ENCODE measurements at places on chromosomes 6 and 20.

DNA sequence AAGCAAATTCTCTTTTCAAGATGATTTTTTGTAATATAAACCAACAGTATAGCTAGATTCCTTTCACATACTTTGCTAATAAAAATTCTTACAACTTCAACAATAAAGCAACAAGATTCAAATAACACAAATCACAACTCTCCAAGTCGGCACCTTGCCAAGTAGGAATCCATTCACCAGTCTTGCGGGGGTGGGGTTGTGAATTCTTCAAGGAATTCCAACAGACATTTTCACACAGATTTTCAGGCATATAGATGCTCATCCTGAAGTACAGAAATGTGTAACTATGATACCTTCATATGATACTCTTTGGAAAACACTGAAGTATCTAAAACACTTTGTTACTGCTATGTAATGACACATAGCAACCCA is 36.5 kb downstream of the SCML4 start:
- no peak for DNase-seq

GRCh38 chr6:44232676-44233566 is 9.5 kb downstream of the SLC29A1 start:
- DNase-seq = no peak

- no peak for DNase-seq
Observed at GRCh38 chr20:46708172-46708860, 1.1 kb upstream of the SLC2A10 start.

- no peak for DNase-seq
Observed at GRCh38 chr6:39195792-39196385, 33.4 kb downstream of the KCNK5 start.

DNA sequence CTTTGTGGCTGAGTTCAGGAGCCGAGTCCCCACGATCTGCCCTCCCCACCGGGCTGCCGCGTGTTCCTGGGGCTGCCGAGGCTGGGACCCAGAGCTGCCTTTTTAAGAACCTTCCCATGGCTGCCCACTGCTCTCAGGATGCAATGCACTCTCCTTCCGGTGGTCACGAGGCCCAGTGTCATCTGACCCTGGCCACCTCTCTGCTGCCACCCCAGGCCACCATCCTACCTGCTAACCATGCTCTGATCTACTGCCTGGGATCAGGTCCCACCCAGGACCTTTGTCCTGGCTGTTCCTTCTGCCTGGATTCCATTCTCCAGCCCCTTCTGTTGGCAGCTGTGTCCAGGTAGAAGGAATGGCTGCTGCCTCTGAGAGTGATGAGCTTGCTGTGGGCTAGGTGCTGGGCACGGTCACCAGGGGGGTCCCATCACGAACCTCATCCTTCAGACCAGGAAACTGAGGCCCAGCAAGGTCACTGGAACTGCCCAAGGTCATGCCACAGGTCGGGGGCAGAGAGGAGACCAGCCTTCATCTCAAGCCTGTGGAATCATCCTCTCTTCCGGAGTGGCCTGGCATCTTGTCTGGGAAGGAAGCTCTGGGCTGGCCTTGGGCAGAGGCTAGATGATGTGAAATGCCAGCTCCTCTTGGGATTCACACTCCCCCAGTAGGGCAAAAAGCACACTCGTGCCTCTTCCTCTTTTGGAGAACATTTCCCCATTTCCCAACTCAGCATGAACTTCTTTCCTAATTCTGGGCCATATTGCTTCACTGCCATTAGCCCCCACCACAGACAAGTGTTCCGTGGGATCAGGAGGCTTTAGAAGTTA is 20.5 kb downstream of the PCK1 start:
- DNase-seq = no peak

DNA sequence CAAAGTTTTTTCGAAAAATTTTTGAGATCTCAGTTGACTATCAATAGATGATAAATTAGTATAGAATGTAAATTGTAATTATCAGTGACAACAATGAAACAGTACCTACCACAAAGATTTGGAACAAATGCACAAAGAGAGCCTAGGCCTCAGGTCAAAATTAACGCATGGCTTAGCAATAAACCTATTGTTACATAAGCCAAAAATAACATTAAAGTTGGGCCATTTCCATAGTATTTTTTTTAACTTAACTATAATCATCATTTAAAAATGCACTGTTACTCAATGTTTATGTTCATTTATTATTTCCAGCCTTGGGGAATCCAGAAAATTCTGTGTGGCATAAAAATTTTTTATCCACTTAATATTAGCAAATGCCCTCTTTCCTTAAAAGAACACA is 117.0 kb downstream of the EPB41L2 start:
- no peak for DNase-seq

- peak; percentile 67 for DNase-seq
Observed at GRCh38 chr6:35583893-35584688, 71.4 kb upstream of the TULP1 start.

GRCh38 chr6:73929405-73929804 is 233.4 kb downstream of the CD109 start:
- no peak for DNase-seq

- DNase-seq = peak; percentile 70
Observed at GRCh38 chr6:14059791-14060436, 57.7 kb upstream of the CD83 start.

GRCh38 chr6:80962382-80962781 is 790.1 kb downstream of the TENT5A start:
- DNase-seq = no peak

DNA sequence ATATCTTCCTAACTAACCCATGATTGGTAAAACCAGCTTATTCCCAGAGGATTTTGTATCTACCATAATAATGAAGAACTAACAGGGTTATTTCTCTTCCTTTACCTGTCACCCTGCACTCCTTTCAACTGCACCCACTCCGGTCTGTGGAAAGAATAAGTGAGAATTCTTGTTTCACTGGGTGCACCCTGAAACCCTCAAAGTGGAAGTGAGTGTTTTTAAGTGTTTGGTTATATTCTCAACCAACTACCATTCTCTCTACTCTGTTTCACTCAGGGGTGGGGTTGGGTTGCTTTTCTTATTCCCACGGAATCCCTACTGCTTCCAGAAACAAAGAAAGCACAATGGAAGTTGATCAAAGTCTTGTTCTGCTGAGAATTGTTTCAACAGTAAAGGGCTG is 42.6 kb upstream of the KHDRBS2 start:
- DNase-seq = no peak

GRCh38 chr6:90319044-90319443 is 22.4 kb upstream of the BACH2 start:
- no peak for DNase-seq

GRCh38 chr20:42435230-42435629 is 754.5 kb downstream of the PTPRT start:
- DNase-seq = no peak

DNA sequence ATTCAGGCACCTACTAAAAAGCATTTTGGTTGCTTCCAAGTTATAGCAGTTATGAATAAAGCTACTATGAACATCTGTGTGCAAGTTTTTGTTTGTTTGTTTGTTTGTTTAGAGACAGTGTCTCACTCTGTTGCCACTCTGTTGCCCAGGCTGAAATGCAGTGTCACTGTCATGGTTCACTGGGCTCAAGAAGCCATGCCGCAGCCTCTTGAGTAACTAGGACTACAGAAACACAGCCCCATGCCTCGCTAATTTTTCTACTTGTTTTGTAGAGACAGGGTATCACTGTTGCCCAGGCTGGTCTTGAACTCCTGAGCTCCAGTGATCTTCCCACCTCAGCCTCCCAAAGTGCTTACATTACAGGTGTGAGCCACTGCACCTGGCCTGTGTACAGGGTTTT is 795.9 kb downstream of the EPHA7 start:
- DNase-seq = no peak

DNA sequence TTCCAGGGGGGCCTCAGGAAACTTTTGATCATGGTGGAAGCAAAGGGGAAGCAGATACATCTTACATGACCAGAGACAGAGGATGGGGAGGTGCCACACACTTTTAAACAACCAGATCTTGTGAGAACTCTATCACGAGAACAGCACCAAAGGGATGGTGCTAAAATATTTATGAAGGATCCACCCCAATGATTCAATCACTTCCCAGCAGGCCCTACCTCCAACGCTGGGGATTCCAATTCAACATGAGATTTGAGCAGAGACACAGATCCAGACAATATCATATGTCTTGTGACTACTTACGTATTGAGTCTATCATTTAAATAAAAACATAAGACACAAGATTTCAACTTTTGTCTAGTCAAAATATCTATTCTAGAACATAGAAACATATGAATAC is 351.9 kb downstream of the EPM2A start:
- no peak for DNase-seq

GRCh38 chr6:72999995-73000394 is 225.3 kb downstream of the KHDC1L start:
- no peak for DNase-seq

DNA sequence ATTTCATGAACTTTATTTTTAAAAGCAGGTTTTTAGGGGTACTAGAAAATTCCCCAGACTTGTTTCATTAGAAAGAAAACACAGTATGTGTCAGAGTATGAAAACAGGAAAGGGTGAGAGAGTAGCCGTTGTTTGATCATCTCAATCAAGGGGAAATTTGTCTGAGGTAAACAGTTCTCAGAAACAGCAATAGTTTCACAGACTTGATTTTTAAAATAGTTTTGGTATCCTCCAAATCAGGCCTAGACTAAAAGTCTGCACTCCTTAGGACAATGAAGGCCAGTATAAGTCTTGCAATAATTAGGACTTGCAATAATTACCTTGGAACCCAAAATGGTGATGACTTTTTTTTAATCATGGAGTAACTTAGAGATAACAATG is 176.6 kb upstream of the TAB2 start:
- DNase-seq = no peak

DNA sequence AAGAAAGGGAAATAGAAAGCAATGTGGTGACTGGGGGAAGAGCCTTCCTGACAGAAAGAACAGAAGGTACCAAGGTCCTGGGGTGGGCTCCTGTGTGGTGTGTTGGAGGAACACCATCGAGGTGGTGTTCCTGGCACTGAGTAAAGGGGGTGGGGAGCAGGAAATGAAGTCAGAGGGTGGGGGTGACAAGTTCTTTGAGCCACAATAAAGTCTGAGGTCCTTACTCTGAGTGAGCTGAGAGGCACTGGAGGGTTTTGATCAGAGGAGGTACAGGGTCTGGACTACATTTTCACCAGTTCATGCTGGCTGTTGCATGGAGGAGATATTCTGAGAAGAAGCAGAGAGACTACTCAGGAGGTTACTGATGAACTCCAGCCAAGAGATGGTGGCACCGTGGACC is 198.2 kb downstream of the GMPR start:
- no peak for DNase-seq

- no peak for DNase-seq
Observed at GRCh38 chr20:47765691-47766594, 19.3 kb downstream of the SULF2 start.

- no peak for DNase-seq
Observed at GRCh38 chr6:1689141-1689540, 79.4 kb downstream of the FOXC1 start.

DNA sequence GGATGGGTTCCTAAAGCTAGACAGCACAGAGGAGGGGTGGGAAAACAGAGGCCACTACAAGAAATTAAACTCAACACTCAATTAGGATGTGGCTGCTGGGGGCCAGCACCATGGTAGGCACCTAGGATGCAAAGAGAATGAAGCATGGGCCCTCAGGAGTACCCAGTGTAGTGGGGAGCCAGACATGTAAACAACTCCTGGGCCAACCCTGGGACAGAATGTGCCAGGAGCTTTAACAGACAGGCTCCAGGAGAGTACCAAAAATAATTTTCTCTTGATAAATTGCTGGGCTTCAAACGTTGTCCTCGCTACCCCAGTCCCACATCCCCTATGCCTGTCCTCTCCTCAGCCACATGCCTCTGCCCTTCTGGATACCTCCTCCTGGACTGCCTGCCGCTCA is 1.7 kb downstream of the TMEM151B start:
- no peak for DNase-seq

GRCh38 chr20:45459606-45460005 is 9.9 kb upstream of the WFDC2 start:
- DNase-seq = no peak

GRCh38 chr6:38234934-38235682 is 404.6 kb downstream of the BTBD9 start:
- no peak for DNase-seq

GRCh38 chr6:111823831-111824607 is 49.2 kb downstream of the FYN start:
- no peak for DNase-seq

- no peak for DNase-seq
Observed at GRCh38 chr6:33375143-33375671, 16.4 kb upstream of the KIFC1 start.

DNA sequence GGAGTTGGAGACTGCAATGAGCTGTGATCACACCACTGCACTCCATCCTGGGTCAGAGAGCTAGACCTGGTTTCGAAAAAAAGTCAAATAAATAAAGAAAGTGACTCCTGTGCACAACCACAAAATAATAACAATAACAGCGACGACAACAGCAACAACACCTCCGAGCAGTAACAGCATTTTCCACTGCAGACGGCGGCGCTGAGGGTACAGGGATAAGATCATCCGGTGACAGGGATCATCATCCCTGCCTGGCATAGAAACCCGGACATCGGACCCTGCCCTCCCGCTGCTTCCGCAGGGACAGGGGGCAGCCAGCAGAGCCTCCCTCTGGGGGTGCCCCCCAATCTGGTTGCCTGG is 11.5 kb downstream of the SRXN1 start:
- no peak for DNase-seq

DNA sequence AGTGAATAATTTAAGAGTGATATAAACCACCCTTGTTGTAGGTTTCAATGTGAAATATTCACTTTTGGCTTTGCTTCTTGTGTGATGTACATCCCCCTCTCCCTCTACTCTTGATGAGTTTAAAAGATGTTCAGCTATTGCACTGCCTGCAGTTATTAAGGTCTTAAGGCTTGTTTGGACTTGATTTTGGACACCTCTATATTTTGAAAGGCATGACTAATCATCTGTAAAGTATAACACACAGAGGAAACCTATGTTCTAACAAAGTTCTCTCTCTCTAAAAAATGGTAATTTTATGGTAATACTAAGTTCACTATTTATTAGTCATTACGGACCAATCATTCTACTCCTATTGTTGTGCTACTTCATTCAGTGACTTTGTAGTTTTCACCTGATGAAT is 1719.9 kb downstream of the GRIK2 start:
- no peak for DNase-seq
